PC-9 (cell line): ENCODE measurements at places on chromosomes 3 and 15. TPM values are rescaled to one million over a fixed set of nuclear protein-coding genes. Genes with fewer than 3 reads are reported as not detected.

- no peak for DNase-seq
These were observed 329.8 kb upstream of the PROK2 start for GRCh38 chr3:72114773-72115172.

DNA sequence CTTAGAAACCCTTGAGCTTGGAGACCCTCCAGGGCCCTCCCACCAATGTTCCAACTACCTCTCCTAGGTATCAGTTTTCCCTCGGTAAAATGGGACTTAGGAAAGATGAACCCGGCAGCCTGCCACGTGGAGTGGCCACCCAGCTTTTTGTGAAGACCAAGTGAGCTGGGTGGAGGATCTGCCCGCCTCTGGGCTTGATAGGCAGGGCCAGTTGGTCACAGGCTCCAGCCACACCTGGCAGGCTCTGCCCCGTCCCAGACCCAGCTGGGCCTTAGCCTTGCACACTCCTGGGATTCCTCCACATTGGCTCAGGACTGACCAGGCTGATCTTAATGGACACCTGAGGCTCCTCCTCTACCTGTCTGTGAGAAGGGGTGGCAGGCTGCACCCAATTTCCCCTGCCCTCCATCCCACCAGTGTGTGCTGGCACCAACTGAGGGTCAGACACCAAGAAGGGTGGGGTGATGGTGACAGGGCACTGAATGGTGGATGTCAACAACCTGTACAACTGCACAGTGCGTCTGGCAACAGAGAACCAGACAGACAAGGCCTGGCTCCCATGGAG is 761 bp upstream of the GRIP2 start:
- DNase-seq: no peak

GRCh38 chr15:48616216-48616615 is 29.3 kb downstream of the FBN1 start:
- no peak for DNase-seq

GRCh38 chr15:35885870-35886269 is 339.9 kb upstream of the DPH6 start:
- DNase-seq: no peak

DNA sequence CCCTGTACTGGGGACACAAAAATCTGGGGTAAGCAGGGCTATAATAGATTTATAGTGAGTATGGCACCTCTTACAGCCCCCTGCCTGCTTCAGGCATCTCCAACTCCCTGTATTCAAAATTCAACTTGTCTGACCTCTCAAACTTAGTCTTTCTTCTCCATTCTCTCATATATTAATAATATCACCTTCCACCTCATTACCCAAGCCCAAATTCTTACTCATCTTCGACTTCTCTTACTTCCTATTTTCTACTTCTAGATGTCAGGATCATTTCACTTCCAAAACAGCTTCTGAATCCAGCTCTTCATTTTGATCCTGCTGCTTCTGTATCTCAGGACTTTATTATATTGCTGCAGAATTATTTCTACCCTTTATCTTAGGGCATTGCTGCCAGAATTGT is 290.7 kb downstream of the CHST2 start:
- DNase-seq: no peak

GRCh38 chr3:167854846-167855245 is 119.3 kb downstream of the SERPINI1 start:
- DNase-seq: no peak

DNA sequence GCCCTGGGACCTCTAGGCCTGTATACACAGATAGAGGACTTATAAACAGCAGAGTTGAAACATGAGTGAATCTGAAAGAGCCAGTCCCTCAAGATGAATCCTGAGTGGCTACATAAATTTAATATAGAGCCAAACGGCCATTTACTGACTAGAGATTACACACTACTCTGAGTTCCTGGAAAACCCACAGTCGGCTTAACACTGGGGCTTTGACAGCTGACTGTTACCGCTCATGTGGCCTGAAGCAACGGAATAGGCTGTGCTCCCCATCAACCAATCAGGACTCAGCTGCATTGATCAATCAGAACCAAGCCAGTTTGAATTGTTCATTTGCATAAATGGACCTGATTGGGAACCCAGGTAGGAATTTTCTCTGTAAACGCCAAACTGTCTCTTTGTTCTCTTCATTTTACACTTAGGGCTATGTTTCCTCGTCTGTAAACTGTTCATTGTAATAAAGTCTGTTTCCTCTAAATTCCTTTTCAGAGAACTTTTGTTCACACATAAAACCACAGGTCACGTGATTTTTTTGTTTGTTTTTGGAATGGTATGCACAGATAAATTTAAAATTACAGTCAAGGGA is 40.5 kb downstream of the CCNL1 start:
- no peak for DNase-seq

DNA sequence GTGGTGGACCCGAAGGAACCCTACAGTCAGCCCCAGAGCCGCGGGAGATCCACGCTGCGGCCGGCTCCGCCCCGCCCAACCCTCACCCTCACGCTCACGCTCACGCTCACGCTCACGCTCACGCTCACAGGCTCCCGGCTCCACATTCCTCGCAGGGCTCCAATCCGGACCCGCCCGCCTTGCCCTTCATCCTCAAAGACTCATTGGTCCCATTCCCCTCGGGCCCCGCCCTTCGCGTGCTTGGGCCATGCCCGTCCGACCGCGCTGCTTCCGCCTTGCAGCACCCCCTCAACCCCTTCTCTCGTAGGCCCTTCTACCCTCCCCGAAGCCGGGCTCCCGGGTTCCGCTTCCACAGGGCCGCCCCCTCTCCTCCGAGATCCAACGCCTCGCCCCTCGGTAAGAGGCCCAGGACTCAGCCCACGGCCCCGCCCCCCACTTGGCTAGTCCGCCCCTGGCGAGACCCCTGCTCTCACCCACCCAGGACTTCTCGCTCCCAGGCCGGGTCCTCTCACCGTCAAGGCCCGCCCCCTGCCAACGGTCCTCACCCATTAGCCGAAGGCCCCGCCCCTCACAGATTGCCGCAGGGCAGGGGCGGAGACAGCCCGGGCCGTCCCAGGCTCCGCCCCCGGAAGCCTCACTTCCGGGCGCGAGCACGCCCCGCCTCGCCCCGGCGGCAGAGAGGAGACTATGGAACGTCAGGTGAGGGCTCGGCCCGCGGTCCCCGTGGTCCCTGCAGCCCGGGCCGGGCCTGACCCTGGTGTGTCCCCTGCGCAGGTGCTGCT is at the start of gene APEH:
Gene APEH (plus strand): TSS at position 637 of the 782 bp plus-strand sequence. CDS start 51 bp downstream, at position 688.
- DNase-seq: peak; percentile 99

DNA sequence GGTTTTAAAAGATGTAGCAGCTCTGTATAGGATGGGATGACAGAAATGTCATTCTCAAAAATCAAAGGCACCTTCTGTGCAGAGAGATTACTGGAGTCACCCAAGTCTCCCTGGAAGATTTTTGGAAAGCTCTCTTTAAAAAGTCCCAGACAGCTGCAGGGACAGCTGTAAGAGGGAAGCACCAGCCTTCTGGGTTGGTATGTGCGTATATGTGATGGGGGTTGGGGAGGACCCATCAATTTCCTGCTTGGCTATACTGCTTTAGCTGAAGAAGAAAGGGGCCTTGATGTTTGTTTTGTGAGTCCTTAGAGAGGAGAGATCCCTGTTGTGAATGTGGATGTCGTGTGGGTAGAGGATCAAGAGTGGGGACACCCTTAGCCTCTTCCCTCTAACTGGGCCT is 5.4 kb upstream of the SEC11A start:
- no peak for DNase-seq

- DNase-seq: no peak
These were observed 72.0 kb downstream of the TFG start for GRCh38 chr3:100781301-100781700.

DNA sequence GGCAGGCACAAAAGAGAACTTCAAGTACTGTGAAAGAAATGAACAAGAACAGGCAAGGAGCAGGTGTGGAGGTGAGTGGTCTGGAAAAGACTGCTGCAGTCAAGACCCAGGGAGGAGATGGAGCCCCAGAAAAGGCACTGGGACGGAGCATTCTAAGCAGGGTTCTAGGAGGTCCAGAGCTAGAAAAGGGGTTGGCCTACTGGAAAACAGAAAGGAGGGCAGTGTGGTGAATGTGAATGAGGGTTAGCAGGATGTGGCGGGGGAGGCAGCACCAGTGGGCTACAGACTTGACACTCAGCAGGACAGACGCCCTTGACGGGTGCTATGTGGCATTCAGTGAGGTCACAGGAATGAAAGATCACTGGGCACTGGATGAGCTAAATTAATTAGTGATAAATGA is 75.7 kb downstream of the SENP2 start:
- DNase-seq: no peak

DNA sequence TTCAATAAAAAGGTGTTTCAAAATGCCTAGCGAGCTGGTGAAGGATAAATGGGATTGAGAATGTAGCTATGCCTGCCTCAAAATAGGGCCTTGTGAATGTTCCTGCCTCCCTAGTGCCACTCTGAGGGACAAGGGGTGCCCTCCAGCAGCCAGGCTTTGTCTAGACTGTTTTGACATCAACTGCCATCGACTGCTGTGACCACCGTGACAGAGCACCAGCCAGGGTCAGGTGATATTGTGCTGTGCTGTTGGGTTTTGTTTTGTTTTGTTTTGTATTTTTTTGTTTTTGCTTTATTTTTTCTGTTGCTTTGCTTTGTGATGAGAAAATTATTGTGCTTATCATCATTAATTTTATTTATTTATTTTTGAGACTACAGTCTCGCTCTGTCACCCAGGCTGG is 144.8 kb downstream of the SMAD6 start:
- DNase-seq: no peak

SLC2A2 gene
- not detected in 2 replicates for total RNA-seq

SPINK8 gene
- total RNA-seq: not detected in 2 replicates
